ENCODE measurements at places on chromosomes 1 and 21.

GRCh38 chr1:220487297-220487820, 40.6 kb upstream of the MARK1 start:
- DNase-seq = no peak

DNA sequence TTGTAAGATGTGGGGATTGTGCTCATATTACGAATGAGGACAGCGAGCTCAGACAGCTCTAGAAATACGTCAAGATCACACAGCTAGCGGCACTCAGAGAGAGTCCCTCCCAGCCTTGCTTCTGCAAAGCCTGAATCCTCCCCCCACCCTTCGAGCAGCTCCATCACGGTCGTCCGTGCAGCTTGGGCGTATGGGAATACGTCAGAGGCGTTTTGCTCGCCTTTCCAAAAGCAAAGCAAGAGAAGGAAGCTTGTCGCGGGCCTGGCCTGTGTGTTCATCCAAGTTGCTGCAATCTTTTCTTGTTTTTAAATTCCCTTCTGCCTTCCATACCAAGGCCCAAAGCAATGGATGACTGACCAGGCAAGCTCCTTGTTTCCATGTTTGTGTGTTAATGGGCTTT, 125.5 kb upstream of the IRF2BP2 start:
- DNase-seq = no peak

DNA sequence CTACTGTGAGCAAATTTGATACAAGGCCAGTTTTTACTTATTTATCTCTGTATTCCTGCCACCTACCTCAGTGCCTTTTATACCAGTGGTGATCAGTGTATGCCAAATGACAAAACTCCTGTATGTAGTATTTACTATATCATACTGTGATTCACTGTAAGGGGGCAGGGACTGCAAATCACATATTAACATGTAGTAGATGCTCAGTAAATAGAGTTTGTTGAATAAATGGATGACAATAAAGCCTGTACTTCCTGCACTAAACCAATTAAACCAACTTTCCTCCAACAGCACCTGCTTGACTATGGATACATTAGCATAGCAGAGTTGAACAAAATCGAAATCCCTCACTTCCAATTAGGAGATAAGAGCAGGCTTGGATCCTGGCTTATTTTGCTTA, 73.3 kb upstream of the C1orf87 start:
- DNase-seq = no peak

DNA sequence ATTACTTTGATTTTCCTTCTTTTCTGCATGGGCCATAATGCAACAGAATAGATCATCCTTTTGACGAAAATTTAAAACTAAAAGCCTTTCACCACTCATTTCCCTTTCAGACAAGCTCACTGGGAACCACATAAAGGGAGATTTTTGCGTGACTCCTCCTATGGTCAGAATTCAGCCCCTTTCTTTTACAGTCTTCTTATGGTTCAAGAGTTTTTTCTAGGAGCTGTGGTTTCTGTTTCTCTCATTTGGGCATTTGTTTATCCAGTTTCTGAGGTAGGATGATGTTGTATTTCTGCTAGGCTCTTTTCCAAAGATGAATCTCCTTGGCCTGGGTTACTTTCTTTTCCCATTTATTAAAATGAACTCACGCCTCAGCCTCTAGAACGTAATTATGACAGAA, 16.9 kb downstream of the RGS1 start:
- DNase-seq = no peak

GRCh38 chr1:183185941-183186490, at the start of gene LAMC2:
Gene LAMC2, plus strand, starts transcription at chr1:183186264. Its CDS starts 89 bp downstream, at chr1:183186353.
- DNase-seq = no peak

DNA sequence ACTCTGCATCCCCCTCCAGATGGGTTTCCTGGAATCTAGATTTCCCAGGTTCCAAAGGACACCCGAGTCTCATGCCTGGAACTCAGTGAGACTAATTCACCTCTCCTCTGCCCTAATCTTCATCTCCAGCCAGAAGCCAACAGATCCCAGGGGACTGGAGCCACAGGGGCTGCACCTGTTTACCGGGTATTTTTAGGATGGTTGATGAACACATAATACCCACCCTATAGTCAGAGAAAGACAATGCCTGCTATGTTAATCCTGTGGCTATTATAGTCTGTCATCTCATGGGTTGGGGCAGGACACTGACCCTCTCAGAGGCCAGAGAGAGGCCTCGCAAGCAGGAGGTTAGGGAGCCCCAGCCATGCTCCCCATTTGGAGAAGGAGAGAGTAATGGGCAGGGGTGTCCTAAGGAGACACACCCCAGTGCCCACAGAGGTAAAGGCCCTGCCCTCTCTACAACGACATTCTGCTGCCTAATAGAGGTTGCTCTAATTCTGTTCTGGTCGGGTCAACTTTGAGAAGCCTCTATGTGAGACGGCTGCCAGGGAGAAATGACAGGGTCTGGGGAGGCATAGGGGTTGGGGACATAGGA, 1.0 kb upstream of the TNNI1 start:
- DNase-seq = no peak

DNA sequence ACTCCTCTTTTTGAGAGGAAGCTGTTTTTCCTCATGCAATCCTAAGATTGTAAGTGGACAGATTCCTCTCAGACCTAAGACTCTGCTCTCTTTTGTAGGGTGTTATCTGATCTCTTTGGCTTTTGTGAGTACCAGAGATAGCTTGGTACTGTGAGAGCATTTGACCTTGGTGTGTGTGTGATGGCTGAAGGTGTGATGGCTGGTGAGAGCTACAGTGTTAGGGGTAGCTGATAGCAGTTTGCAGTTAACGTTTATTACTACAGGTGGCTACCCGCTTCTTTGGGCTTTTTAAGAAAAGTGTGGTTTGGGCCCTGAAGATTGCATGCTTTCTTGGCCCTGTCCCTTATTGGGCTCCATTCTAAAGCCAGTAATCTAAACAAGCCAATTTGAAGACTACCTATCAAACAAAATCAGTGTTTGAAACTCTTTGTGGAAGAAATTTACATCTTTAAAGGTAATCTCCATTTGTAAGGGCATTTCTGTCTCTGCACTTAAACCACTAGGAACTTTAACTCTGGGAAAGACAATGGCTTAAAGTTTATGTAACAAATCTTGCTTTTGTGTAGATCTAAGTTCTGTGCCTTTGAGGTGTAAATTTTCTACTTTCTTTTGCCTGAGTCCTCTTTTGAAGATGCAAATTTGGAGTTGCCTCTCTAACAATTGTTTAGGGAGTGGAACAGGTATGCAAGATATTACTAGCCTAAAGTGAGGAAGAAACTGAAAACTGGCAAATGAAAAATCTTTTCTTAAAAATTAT, 85.3 kb upstream of the SERBP1 start:
- DNase-seq = no peak

- DNase-seq = no peak
These were observed 1233.7 kb downstream of the PLA2G4A start for GRCh38 chr1:188062456-188062855.

GRCh38 chr1:89635825-89636815, 3.2 kb downstream of the LRRC8C start:
- no peak for DNase-seq

GRCh38 chr1:170225781-170226530, 80.2 kb downstream of the NTMT2 start:
- no peak for DNase-seq

DNA sequence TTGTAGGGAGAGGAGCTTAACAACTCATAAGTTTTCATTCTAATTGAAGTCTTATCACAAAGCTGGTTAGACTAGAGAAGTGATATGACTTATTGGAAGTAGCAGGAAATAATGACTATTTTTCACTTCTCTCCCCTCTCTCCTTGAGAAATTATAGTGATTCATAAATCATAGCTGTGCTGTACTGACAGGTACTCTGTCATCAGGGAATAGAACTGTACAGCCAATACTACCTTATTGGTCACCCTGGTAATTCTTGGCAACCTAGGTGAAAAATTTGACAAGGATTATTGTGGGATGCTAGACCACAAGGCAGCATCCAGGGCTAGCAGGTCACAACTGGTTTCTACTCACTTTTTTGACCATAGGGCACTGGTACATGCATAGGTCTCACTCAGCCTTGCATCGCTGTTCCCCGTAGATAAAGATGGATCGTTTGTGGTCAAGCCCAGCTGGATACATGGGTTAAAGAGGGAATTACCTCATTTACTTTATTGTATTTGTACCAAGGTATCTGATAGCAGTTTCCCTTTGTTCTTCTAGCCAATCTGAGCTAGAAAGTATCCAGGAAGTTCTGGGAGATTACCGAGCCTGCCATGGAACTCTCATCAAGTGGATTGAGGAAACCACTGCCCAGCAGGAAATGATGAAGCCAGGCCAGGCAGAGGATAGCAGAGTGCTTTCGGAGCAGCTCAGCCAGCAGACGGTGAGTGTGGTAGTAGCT, 113.6 kb downstream of the MACF1 start:
- no peak for DNase-seq

DNA sequence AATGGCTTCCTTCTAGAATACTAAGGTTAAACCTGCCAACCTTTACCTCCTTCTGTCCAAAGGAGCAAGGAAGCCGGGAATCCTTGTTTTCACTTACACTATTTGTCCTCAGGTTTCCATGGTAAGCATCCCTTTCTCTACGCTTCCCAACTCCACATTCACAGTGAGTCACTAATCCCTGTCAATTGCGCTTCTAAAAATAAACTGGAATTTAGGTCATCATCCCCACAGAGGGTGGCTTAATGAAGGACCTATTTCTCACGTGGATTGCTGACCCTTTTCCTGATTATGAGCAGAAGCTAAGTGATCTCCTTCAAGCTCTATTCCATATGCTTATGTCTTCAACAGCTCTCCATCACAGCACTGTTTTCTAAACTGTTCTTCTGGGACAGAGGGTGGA, 39.9 kb upstream of the ABCA4 start:
- no peak for DNase-seq

GRCh38 chr1:92016720-92017316, 13.0 kb upstream of the EPHX4 start:
- no peak for DNase-seq

DNA sequence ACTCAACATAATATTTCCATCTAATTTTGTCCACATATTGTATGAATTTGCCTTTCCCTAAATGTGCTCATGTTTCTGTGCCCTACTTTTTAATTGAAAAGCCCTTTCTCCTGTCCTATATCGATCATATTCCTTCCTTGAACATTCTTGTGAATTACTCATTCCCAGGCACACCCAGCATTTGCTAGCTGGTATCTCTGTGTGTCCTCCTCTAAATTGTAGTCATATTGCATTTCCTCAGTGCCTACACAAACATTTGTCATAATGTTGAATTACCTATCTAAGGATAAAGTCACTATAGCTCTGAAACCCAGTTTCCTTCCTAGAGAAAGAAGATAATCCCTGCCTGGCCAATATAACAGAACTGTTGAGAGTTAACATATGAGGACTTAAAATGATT, 39.6 kb upstream of the TBX15 start:
- DNase-seq = no peak

GRCh38 chr1:109091839-109092193, 1.3 kb downstream of the TMEM167B start:
- DNase-seq = no peak

GRCh38 chr1:18121072-18121820, 13.6 kb downstream of the IGSF21 start:
- no peak for DNase-seq

- no peak for DNase-seq
These were observed 995 bp downstream of the COLGALT2 start for GRCh38 chr1:184036517-184036949.

DNA sequence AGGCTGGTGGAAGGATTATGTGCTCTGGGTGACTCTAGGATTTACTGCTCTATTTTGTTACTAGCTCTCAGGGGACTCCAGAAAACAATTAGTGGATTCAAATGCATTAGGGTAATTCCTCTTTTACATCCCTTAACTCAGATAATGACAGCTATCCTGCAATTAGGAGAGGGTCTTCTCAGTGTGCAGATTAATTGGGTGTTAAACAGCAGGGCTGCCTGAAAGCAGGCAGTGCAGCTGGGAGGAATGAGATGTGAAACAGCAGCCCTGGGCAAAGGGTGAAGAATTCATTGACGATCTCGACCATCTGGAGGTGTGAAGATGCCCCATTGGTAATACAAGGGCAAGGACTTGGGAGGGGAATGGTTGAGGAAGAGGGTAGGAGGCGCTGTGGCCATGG, 66.1 kb downstream of the HTR6 start:
- DNase-seq = no peak

GRCh38 chr1:20551945-20552727, at the start of gene FAM43B:
Gene FAM43B, plus strand, starts transcription at chr1:20552573. Its CDS starts 401 bp downstream, at chr1:20552974.
- DNase-seq = no peak

- DNase-seq = no peak
These were observed 90.9 kb downstream of the IER5 start for GRCh38 chr1:181179279-181179986.

- no peak for DNase-seq
These were observed 133.4 kb downstream of the DMRTB1 start for GRCh38 chr1:53592521-53592982.

DNA sequence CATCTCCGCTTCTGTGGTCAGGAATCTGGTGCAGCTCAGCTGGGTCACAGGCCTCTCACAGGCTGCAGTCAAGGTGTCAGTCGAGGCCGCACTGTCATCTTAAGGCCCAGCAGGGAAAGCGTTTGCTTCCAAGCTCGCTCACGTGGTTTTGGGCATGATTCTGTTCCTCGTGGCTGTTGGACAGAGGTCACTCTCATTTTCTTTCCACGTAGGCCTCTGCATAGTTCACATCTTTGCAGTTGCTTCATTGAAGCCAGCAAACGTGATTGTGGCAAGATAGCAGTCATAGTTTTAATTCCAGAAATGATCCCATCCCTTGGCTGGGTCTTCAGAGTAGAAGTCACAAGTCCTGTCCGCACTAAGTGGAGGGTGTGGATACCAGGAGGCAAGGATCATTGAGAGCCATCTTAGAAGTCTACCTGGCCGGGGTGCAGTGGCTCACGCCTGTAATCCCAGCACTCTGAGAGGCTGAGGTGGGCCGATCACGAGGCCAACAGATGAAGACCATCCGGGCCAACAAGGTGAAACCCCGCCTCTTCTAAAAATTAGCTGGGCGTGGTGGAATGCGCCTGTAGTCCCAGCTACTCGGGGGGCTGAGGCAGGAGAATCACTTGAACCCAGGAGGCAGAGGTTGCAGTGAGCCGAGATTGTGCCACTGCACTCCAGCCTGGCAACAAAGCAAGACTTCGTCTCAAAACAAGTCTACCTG, 24.5 kb downstream of the NECAP2 start:
- no peak for DNase-seq

- DNase-seq = no peak
These were observed 78.5 kb downstream of the SIPA1L2 start for GRCh38 chr1:232551386-232551785.

DNA sequence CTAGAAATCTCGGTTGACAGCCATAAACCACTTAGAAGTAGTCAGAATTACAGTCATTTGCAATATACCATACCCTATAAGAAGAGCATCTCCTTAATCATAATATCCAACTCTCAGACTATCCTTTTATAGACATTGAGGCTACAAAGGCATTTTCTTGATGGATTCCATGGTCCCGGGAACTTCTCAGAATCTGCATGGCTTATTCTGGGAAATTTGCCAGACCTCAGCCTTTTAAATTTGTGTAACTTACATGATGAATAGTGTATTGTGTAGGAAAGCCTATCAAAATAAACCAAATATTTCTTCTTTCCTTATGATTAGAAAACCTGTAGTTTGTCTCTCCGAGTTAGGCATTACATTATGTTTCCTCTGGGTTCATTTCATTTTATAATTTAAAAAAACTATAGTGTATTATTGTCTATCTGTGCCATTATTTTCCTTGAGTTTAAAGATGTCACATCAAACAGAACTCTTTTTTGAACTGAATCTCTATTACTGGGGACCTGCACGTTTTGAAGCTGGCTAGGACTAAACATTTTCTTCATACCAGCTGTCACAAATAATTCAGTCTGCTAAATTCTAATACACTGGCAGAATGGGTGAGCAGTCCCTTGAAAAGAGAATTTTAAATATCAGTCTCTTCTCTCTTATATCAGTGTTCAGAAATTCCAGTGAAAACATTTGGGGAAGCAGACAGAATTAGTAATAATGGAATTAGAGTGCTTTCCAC, 102.9 kb downstream of the GABPA start:
- DNase-seq = no peak

Measured in effector memory CD4-positive, alpha-beta T cell (primary cell).